ENCODE measurements at places on chromosomes 1 and 21.
A peak's percentile ranks its signal among the peaks of the same experiment; 100 is the strongest.

DNA sequence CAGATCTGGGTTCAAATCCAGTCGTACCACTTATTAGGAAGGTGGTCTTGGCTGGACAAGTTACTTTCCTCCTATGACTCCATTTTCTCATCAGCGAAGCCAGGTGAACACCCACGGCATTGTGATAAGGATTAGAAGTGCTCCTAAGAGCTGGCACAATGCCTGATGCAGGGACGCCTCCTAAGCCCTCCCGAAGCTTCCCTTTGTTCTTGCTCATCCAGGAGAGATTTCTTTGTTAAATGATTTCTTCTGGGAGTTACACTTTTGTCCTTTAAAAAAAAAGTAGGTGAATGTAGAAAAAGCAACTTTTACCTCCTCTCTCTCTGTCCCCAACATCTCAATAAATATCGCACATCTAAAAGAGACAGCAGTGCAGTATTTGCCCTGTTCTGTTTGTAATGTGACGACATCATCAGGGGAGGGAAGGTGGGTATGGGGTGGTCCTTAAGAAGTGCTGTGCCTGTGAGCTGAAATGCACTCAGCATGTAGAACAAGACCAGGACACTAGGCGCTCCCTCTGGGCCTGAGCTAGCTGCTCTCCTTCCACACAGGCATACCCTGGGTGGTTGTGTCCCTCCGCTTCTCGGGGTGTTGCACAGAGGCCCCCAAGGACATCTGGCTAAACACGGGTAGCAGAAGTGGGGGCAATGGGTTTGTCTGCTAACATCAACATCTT, 43.9 kb downstream of the SUSD4 start:
- peak; percentile 26 for DNase-seq

DNA sequence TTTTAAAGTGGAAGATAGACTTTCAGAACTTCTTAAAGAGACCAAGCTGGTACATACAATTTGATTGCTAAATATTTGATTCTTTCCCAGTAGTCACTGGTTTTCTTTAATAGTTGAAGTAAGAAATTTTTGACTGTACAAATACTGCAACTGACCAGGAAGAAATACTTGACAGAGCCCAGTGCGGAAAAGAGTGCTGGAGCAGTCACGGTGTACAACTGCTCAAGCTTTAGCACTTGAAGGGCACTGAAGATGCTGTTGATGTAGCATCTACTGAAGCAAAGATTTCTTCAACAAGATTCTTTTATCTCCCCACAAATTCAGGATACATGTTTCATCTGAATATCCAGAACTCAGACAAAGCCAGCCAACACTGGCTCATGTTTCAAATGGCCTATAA, 41.5 kb downstream of the SLC35F3 start:
- no peak for DNase-seq

GRCh38 chr1:62904856-62905225, 120.9 kb downstream of the ATG4C start:
- peak; percentile 32 for DNase-seq

DNA sequence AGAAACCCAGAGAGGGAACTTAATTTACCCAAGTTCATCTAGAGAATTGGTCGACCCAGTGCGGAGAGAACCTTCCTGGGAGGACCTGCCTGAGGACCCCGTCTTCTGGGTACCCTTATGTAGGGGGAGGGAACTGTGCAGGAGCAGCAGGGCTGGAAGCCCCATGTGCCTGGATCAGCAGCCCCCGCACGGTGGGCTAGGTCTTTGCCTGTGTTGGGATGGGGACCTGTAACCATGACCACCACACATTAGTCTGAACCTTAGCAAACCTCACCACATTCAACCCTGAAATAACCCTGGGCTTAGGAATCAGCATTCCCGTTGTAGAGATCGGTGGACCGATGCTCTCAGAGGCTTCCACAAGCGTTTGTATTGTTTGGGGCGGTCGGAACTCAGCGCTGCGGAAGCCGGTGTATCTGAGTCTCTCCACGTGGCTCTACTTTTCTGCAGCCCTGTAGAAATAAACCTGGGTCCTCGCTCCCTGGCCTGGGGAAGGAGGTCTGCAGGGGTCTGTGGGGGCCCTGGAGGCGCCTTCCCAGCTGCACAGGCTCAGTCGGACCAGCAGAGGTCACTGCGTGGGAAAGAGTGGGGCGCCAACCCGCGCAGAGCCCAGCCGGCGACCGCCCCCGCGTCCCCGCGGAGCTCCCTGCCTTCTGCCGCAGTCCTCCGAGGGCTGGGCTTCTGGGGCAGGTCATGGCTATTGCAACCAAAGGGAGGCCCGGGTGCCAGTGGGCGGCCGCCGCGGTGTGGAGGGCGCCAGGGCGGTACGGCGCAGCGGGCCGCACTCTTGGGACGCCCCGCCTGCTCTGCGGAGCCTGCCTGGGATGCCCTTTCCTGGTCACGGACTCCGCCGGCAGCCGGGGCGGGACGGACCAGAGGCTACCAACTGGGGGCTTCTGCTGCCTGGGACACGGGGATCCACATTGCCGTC, 36.2 kb upstream of the KCNA10 start:
- DNase-seq = no peak

DNA sequence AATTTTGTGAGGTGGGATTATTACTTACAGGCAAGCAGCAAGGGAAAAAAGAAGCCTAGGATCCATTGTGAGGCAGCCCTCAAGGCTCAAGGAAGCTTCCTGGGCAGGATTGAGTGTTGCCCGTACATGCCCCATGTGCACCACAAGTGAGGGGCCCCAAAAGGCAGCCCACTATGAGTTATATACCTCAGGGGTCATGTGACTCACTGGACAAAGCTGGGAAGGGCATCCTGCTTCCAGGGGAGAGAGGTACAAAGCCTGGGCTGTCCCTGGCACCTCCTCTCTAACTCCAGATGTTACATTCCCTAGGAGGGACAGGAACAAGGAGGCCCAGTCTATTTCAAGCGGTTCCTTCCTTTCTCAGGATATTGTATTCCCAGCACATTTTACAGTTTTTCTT, 34.0 kb upstream of the CD1D start:
- no peak for DNase-seq

GRCh38 chr1:39453603-39454002, 37.8 kb upstream of the BMP8A start:
- no peak for DNase-seq

DNA sequence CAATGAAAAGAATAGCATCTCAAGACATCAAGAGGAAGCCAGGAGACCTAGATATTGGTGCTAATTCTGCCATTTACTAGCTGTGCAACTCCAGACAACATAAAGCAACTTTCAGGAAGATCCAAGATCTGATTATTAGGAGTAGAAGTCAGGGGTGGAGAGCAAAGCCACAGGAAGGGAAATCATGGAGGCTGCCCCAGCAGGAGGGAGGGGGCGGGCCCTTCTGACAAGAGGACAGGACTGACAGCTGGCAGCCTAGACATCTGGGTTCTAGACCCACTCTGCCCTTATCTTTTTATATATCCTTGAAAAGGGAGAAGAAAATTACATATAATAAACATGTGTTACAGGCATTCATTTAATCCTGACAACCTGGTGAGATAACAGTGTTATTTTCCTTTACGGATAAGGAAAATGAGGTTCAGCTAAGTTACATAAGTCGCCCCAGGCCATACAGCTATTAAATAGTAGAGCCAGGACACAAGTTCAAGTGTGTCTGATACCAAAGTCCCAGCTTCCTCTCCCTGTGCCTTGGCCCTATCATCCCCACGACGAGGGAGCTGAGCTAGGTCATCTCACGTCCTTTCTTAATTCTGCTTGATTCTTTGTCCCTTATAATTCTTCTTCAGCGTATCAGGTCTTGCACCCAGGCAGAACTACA, 46.6 kb downstream of the ARHGEF11 start:
- no peak for DNase-seq

- DNase-seq = no peak
These were observed 74.6 kb downstream of the CAMK2N1 start for GRCh38 chr1:20411196-20411980.

DNA sequence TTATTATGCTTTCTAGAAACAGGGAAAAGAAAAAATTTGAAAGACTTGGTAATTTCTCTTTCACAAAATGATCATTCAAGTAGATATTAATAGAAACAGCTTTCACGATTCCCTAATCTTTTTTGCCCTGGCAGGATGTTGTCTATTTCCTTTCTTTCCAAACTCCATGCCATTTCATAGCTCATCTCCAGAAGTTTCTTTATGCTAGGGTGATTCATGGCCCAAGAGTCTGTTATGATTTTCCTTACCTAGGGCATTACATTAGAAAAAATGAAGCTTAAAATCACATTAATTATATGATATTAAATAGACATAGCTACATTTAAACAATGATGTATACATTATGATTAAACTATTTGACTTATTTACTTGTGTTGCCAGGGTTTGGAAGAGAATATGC, 762.1 kb downstream of the LTN1 start:
- no peak for DNase-seq

- DNase-seq = no peak
These were observed 39.3 kb downstream of the IL12RB2 start for GRCh38 chr1:67346982-67347381.

- DNase-seq = no peak
These were observed 13.6 kb downstream of the INAVA start for GRCh38 chr1:200908191-200908868.

DNA sequence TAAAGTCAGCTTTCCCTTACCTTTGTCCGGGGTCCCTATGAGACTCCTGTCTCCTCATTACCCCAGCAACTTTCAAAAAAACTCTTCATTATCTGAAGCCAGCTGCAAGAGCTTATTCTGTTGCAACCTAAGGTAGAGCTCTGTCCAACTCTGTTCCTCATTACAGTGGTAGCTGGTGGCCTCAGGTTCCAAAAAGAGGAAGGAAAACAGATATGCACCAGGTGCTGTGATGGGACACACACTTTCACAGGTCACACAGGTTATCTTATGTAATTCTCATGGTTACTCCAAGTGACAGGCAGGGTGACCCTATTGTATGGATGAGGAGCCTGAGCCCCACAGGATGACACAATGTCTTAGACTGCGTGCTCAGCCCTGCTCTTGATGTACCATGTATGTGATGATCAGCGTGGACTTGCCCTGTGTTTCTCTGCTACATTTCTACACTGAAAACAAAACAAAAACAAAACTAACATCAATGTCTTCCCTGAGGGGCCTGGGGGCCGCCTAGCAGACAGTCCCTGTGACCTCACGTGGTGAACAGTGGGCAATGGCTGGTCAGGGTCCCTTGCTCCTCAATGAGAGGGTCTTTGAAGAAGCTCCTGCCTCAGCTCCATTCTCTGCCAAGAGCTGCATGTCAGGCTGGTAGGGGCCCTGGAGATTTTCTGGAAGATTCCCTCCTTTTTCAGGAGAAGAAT, 9.7 kb upstream of the TENT5C start:
- no peak for DNase-seq

- no peak for DNase-seq
These were observed 3.1 kb downstream of the RNF207 start for GRCh38 chr1:6208723-6209660.
